ENCODE measurements at places on chromosomes 12 and 14.

- no peak for DNase-seq
Observed at GRCh38 chr14:53793790-53794505, 162.7 kb downstream of the BMP4 start.

DNA sequence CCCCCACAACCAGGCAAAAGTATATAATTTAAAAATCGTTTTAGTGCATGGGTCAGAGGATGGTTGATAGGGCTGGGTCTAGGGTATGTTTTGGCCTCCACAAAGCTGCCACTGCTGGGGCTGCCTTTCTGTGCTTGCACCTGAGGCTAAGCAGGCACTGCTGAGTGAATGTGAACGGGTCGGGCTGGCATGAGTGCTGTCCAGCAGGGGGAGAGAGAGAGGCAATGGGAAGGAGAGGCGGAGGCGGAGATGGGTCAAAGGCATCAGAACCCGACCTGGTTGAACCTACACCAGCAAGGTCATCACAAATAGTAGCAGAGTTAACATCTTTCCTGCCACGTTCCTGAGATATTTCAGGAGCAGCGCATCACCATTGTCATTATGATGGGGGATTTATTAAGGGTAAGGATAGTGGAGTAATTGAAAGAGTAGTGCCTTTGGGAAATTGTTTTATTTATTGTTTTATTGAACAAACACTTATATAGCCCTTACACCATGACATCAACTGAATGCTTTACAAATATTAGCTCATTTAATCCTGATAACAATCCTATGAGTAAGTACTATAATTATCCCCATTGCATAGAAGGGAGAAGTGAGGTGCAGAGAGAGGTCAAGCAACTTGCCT lies 5.8 kb upstream of the NRXN3 start:
- peak; percentile 21 for DNase-seq

DNA sequence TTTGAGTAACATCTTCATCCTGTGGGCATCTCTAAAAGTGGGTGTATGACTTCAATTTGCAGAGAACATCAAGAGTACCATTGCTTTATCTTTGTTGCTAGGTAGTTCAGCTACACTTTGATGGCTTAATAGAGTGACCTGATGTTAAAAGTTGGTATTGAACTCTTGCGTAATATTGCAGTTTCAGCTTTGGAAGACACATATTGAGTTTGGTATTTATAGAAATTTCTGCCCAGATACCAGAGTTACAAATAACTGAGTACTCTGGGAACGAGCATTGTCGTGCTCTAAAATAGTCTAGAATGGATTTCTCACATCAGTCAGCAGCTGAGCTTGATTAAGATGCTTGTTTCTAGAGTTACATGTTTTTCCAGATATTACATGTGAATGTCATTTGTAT lies 24.8 kb upstream of the AKAP5 start:
- DNase-seq, result no peak

GRCh38 chr12:66035288-66035966 lies 95.1 kb downstream of the LLPH start:
- no peak for DNase-seq

DNA sequence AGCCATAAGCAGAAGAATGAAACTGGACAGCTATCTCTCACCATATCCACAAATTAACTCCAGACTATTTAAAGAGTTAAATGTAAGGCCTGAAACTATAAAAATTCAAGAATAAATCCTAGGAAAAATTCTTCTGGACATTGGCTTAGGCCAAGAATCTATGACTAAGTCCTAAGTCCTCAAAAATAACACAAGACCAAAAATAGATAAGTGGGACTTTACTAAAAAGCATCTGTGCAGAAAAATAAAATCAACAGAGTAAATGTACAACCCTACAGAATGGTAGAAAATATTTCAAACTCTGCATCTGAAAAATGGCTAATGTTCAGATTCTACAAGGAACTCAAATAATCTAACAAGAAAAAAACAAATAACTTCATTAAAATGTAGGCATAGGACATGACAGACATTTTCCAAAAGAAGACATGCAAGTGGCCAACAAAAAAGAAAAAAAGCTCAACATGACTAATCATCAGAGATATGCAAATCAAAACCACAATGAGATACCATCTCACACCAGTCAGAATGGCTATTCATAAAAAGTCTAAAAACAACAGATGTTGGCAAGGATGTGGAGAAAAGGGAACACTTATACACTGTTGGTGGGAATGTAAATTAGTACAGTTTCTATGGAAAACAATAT lies 61.0 kb upstream of the PPFIA2 start:
- no peak for DNase-seq

DNA sequence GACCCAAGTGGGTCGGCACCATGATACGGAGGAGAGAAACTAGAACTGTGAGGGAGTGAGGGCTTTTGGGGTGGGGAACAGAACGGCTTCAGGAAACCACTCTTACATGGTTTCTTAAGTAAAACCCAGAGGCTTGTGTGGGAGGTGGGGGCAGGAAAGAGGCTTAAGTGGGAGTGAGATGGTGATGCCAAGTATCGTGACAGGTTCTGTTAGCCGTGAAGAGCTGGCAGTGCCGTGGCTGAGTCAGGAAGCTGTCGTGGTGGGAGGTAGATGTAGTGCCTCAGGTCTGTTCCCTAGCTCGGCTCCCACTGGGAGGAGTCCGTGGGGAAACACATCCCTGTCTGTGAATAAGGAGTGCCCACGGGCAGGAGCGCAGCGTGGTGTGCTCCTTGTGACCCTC lies 185.8 kb upstream of the FKBP4 start:
- DNase-seq, result no peak

GRCh38 chr12:132605892-132606291 lies 4.5 kb downstream of the LRCOL1 start:
- DNase-seq, result no peak

- DNase-seq, result no peak
Observed at GRCh38 chr12:52681526-52682380, 1.5 kb upstream of the KRT1 start.

DNA sequence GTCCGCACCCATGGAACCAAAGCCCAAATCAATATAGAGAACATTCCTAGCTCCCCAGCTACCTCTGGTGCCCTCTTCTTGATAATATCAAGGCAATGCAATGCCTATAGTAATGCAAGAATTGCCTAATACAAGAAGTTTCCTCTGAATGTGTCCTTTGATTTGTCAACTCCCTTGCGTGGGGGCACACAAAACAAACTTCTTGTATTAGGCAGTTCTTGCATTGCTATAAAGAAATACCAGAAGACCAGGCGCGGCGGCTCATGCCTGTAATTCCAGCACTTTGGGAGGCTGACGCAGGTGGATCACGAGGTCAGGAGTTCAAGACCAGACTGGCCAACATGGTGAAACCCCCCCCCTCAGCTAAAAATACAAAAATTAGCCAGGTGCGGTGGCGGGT lies 10.4 kb upstream of the ITPK1 start:
- no peak for DNase-seq

DNA sequence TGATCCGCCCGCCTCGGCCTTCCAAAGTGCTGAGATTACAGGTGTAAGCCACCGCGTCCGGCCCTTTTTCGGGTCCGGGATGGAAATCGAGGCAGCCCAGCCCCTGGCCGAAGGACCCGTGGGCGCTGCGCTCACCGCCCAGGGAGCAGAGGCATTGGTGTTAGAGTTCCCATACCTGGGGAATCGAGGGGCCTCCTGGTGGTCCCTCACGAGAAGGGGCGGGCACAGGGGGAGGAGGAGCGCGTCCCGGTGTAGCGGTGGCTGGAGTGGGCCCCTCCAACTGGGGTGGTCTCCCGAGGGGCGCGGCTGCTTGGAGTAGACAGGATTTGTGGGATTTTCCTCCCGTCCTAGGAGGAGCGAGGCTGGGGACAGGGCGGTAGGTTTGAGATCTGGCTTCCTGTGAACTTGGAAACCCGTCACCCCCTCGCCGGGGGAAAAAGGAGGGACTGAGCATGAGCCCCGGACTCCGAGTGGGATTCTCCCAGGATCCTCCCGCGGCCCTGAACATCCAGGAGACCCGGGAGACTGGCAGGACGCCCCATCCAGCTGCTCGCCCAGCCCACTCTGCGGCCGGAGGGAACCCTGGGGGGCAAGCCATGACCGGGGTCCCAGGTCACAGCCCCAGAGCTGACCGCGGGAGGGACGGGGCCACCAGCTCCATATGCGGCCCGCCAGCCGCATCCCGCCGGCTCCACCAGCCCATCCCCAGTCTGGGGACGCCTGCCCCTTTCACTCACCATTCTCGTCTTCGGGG lies 70.9 kb downstream of the ASCL4 start:
- DNase-seq, result no peak

DNA sequence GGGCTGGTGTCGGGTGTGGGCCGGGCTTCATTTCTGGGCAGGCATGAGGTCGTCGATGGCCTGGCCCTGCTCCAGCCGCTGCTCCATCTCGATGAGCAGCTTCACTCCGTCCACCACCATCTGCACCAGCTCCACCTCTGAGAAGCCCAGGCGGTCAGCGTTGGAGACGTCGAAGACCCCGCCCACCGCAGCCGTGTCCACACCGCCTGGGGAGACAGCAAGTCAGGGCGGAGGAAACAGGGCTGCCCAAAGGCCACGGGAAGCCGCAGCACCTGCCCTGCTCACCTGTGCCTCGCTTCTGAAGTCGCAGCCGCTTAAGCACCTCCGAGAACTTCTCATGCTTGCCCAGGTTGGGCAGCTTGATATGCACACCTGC lies 2.8 kb downstream of the CKB start:
- DNase-seq, result no peak

GRCh38 chr14:91004987-91005386 lies 55.5 kb downstream of the RPS6KA5 start:
- DNase-seq, result no peak

DNA sequence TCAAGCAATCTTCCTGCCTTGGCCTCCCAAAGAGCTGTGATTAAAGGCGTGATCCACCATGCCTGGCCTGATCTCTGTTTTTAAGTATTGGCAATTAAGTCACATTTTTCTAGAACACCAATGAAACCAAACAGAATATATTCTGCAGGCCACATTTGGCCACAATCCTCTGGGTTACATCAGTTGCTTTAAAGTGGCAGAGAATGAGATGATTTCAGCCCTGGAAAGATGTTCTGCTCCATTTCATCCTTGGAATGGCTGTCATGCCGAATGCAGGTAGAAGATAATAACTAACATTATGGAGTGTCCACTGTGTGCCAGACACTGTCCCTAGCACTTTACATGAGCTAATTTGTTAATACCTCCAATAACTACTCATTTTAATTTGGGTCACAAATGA lies 154.4 kb downstream of the PTPN11 start:
- DNase-seq, result no peak

DNA sequence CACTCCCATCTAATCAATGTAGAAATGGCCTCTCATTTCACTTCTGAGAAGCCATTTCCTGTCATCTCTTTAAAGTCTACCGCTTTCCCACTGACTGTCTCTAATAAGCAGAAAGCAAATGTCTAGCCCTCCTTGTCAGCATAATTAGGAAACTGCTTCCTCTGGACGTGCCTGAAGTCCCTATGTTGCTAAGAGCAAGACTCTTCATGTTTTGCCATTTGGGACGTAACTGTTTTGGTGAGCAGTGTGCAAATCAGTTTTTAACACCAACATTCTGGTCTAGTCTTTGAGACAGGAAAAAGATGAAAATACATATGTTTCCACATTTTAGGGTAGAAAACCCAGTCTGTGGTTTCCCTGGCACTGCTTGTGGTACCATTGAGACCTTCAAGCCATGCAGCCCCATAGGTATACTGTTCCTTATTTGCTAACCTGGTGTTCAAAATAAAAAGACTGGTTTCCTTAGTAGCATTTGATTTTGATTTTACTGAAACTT lies 22.2 kb downstream of the IFNG start:
- DNase-seq, result no peak

GRCh38 chr12:101829639-101830366 lies 956 bp downstream of the GNPTAB start:
- DNase-seq, result no peak

DNA sequence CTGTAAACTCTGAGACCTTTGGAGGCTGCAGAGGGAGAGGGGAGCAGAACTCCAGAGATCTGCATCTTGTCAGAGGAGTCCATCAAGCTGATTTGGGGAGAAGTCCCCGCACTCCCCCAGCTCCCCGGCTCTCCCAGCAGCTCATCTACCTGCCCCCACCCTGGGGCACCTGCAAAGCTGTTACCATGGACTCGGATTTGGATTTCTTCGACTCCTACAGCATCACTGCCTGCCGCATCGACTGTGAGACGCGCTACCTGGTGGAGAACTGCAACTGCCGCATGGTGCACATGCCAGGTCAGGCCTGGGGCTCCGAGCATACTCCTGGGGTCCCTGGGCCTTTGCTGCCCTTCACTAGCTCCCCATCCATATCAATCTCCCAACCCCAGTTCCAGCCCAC lies 6.9 kb upstream of the SMARCD1 start:
- no peak for DNase-seq

- no peak for DNase-seq
Observed at GRCh38 chr14:80658155-80658554, 283.4 kb downstream of the CEP128 start.

- no peak for DNase-seq
Observed at GRCh38 chr12:108678104-108678730, 44.5 kb upstream of the SELPLG start.

- no peak for DNase-seq
Observed at GRCh38 chr12:3892631-3893030, 19.4 kb upstream of the PARP11 start.

GRCh38 chr12:131962069-131962468 lies 12.3 kb downstream of the EP400 start:
- no peak for DNase-seq

DNA sequence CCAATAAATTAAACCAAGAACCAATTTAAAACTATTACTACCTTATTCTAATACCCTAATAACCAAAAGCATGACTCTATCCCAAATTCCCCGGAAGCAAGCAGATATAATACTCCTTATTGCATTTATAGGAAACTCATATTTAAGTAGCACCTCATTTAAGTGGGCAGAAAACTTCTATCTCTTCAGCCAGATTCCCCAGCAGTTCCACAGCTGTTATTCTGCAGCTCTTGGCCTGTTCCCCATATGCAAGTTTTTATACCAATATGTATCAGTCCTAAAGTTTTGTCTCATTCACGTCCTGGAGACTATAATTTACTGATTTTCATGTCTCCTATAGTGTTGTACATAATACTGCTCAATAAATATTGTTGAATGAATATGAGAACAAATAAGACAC lies 106.5 kb downstream of the MYRFL start:
- no peak for DNase-seq

DNA sequence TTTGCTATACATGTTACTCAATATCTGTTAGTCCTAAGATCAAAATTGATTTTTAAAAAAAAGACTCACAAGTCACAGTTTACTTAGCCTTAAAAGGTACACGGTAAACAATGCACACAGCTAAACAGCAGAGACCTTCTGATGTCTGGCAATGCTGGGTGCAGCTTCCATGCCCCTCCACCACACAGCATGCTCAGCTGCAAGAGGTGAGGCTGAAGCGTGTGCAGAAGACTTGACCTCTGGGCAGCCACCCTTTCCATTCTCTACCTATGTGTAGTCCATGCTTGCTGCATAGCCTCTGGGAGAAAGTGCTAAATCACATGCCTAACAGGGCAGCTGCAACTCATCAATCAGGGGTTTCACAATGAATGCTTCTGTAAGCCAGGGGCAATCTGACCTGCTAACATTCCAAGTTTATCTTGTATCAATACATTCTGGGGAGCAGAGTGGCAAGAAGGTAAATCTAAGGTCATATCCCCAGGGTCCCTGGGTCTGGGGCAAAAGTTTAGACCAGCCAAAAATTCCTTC lies 44.5 kb upstream of the AMN1 start:
- peak; percentile 27 for DNase-seq

GRCh38 chr14:23052182-23052623 lies 5.1 kb downstream of the CDH24 start:
- DNase-seq, result no peak

All from HTR-8/SVneo (cell line).